ENCODE measurements at places on chromosomes 1 and 21.

- no peak for DNase-seq
Measured at GRCh38 chr1:66527686-66528085, 6.3 kb upstream of the SGIP1 start.

DNA sequence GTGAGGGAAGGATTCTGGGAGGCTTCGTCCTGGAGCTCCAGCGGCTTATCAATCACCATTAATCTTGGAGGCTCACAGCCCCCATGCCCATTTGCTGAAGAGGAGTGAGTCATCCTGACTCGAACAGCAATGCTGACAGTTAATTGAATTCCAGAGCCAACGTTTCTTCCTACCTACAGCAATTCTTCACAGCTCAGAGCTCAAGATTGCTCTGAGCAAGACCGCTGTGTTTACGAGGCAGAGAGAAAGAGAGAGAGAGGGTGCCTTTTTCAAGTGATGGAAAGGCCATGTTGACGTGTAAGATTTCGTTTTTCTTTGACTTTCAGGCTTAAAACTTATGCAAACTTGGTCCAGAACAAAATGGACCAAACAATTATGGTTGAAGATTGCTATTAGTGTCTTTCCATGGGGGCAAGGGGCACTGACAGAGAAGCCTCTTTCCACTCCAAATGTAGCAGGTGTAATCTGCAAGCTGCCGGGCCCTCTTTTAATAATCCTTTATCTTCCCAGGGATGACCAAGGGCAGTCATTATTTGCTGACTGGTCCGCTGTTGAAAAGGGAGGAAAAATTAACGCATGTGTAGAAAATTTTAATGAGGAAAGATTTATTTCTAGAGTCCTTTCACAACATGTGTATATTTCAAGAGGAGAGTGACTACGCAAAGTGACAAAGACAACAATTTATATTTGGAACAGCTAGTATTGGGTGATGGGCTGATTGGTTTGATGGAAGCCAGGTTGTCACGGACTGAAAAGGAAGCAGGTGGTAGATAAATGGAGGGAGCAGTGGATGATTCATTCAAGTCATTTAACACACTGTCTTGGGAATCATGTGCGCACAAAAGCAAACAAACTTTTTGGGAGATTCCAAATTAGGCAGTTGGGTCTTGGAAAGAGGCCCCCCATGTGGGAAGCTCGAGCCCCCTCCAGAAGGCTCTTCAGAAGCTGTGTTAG lies 136.1 kb upstream of the IRF2BP2 start:
- no peak for DNase-seq

- DNase-seq: no peak
Measured at GRCh38 chr1:215052256-215053015, 30.1 kb upstream of the KCNK2 start.

- DNase-seq: peak; percentile 72
Measured at GRCh38 chr1:26697978-26698849, 2.4 kb downstream of the ARID1A start.

GRCh38 chr1:183954496-183954895 lies 83.0 kb downstream of the COLGALT2 start:
- DNase-seq: no peak

DNA sequence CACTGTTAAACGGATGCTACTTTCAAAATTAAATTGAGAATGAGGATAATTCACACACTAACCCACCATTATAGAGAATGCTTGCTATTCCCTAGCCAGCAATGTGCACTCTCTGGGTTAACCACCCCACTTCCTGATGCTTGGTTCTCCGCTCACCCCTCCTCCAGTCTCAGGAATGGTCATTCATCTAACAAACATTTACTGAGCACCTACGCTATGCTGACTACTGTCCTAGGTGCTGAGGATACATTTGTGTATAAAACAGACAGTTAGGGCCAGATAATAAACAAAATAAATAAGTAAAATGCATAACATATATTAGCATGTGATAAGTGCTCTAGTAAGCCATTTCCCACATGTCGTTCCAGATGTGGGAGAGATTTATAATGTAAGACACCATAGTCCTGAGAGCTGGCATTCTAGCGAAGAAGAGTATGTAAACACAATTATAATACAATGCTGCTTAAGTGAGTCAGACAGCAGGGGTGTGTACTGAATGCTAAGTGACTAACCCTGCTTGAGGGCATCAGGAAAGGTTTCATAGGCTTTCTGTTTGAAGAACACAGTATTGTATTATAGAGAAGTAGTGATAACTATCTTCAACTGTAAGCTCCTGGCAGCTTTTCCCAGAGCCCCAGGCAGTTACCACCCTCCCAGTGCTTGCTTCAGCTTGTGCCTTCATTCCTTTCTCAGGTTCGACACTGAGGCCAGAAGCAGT lies 126.7 kb upstream of the CACHD1 start:
- no peak for DNase-seq

DNA sequence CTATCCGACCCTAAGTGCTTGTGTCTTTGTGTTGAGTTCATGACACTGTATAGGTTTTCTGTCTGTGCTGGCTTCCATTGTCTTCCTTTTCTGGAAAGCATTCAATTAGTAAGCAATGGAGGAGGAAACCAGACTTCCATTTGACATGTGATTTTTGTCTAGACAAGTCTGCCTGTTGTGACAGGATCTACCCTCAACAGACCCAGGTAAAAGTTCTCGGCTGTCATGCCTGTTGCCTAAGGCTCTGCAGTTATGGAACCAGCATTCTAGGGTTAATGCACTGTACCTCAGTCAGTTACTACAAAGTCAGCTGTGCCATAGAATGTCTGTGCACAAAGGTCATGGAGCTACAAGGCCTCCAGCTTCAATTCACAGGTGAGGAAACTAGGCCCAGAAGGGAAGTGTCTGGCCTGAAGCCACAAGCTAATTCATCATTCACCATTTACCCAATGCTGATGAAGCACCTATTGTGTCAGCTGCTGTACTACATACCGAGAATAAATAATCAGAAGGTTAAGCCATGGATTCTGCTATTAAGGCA lies 72.3 kb downstream of the PLPP3 start:
- no peak for DNase-seq

- peak; percentile 47 for DNase-seq
Measured at GRCh38 chr1:29789910-29790247, 553.6 kb downstream of the PTPRU start.

GRCh38 chr1:90809093-90809492 lies 92.0 kb upstream of the BARHL2 start:
- no peak for DNase-seq

DNA sequence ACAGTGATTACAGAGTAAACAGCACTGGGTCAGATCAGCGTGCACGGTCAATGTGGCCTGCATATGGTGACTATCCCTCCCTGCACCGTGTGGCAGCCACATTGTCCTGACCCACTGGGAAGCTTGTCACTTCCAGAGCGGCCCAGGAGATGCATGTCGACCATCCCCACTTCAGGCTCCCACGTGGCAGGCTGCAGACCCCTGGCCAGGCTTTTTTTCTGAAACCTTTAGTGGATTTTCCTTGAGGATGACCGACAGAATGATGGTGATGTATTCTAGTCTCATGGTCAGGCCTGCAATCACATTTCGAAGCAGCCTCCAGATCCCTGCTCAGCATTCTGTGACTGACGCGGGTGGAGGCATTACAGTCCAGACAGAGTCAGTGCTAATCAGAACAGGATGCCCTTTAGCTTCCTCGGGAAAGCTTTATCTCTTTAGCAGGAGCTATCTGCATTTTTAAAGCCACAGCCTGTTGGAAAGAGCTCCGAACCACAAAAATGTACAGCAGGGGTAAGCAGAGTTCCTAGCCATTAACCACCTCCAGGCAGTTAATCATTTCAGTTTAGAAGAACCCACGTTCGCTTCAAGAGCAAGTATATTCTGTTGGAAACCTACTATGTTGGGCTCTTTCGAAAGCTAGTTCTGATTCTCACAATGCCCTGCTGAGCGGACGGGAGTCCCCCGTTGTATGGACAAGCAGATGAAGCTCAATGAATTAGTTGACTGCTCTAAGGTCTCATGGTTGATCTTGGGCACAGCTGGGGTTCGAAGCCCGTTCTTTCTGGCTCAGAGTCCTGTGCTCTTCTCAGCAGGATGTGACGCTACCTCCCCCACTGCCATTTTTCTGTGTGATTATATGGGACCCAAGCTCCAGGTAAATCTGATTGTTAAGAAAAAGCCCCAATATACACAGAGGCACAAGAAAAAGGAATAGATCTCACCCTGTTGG lies 56.5 kb downstream of the IRF2BP2 start:
- DNase-seq: no peak

- DNase-seq: no peak
Measured at GRCh38 chr21:30257773-30258172, 25.0 kb downstream of the KRTAP24-1 start.

- DNase-seq: no peak
Measured at GRCh38 chr21:43004926-43005325, 30.6 kb downstream of the PKNOX1 start.

Measured in right atrium auricular region (tissue), 2 donors.